ENCODE measurements at places on chromosomes 2 and 18.

- no peak for DNase-seq
Measured at GRCh38 chr2:195561116-195561921, 95.7 kb upstream of the SLC39A10 start.

DNA sequence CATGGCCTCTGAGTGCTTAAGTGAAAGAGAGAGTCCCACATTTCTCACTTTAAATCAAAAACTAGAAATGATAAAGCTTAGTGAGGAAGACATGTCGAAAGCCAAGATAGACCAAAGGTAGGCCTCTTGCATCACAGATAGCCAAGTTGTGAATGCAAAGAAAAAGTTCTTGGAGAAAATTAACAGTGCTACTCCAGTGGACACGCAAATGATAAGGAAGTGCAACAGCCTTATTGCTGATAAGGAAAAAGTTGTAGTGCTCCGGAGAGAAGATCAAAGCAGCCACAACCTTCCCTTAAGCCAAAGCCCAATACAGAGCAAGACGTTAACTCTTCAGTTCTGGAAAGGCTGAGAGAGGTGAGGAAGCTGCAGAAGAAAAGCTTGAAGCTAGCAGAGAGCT lies 32.1 kb downstream of the PSMD1 start:
- DNase-seq = no peak

GRCh38 chr2:72138011-72138881 lies 9.4 kb downstream of the CYP26B1 start:
- DNase-seq = no peak

DNA sequence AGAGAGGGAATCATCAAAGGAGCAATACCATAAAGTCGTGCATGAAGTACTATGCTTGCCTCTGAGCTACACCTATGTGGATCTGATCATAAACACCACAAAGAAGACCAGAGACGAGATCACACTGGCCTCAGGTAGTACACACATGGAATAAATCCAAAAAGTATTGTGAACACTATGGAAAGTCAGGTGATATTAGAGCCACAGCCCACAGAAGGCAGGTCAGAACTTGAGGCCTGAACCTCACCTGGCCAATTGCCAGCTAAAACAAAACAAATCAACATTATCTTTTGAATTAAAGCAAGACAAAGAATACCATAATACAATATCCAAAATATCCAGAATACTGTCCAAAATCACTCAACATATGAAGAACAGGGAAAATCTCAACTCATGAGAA lies 371.1 kb downstream of the NCKAP5 start:
- no peak for DNase-seq

GRCh38 chr18:58788971-58789875 lies 75.5 kb upstream of the ZNF532 start:
- no peak for DNase-seq

All from stimulated activated CD4-positive, alpha-beta T cell treated with anti-CD3 and anti-CD28 coated beads, Interleukin-1b, Interleukin-23, amount 100 ng/mL, for 24 hours (primary cell).